Endothelial cell (in vitro differentiated cells): ENCODE measurements at places on chromosomes 5 and 9. TPM values are rescaled to one million over a fixed set of nuclear protein-coding genes. Genes with fewer than 3 reads are reported as not detected.

Gene PTGES
- 0.15 TPM for total RNA-seq

Gene PRKACG
- total RNA-seq: not detected

Gene GEMIN5
- 16.9 TPM for total RNA-seq

Gene SOX30
- total RNA-seq: 0.15 TPM

Gene WDR38
- total RNA-seq: not detected

Gene IL3
- total RNA-seq: not detected
